Activated CD8-positive, alpha-beta memory T cell treated with anti-CD3 and anti-CD28 coated beads for 24 hours (primary cell): ENCODE measurements at places on chromosomes 11 and 22.
A peak's percentile ranks its signal among the peaks of the same experiment; 100 is the strongest.

GRCh38 chr22:49942565-49943404 lies 17.8 kb upstream of the PIM3 start:
- no peak for DNase-seq

DNA sequence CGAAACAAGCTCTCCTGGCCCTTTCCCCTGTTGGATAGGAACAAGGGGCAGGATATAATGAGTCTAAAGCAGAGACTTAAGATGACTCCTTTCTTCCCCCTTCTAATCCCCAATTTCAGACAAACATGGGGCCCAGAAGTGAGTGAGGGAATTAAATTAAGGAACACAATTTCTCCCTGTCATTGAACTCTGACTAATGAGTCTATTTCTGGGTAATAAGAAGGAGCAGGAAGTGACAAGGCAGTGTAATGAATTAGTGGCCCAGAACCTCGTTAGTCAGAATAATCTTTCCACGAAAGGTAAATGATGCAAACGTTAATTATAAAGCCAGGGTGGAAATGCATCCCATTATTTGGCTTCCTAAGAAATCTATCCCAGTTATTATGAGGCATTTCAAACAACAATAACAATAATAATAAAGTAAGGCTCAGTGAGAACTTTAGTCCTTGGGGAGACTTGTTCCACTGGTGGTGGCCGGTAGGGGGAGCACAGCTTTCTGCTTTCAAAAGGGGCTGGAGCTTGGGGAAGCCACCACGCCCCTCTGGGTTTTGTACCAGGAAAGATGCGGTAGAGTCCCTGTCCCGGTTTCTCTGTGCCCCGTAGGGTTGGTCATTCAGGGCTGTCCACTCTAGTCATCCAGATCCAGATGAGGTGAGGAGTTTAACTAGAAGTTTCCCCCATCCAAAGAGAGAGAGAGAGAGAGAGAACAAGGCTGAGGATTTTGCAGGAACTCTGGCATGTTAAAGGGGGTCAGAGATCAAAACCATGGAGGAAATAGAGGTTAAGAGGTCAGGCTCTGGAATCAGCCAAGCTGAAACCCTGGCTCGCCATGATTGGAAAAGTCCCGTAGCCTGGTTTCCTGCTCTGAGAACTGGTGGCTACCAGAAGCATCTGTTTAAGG lies 298.3 kb downstream of the NTM start:
- DNase-seq: peak; percentile 64

- no peak for DNase-seq
These were observed 48.0 kb downstream of the IGLL1 start for GRCh38 chr22:23531966-23532705.

DNA sequence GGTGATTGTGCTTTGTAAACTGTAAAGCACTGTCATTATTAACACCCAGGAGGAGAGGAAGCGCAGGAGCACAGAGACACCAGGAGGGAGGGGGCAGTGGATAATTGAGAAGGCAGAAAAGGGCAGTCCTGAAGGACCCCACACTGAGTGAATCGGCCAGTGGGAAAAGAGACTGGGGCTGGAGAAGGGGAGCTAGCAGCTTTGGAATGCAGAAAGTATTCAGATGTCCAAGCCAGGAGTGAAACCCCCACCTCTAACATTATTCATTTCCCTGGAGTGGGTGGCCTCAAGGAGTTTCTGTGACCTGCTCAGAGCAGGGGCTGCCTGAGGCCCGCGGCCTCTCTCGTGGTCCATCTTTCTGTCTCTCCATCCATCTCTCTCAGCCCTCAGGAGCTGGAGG lies 38.0 kb upstream of the CDON start:
- DNase-seq: no peak

DNA sequence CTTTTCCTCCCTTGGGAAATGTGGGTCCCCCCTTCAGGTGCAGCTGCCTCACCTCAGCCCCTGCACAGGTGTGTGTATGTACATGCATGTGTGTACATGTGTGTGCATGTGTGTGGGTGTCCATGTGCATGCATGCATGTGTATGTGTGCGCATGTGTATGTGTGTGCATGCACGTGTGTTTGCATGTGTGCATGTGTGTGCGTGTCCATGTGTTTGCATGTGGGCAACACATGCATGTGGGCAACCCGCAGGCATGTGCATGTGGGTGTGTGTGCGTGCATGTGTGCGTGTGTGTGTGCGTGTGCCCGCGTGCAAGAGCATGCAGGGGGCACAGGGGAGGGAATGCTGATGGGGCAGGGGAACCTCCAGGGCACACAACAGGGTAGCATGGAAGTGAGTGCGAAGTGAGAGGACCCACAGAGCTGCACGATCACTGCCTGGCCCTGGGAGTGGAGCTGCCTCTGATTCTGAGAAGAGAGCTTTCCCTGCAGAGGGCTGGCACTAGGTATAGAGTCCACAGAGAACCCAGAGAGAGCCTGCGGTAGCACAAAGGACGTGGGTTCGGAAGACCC lies 14.6 kb upstream of the BAIAP2L2 start:
- DNase-seq: no peak

DNA sequence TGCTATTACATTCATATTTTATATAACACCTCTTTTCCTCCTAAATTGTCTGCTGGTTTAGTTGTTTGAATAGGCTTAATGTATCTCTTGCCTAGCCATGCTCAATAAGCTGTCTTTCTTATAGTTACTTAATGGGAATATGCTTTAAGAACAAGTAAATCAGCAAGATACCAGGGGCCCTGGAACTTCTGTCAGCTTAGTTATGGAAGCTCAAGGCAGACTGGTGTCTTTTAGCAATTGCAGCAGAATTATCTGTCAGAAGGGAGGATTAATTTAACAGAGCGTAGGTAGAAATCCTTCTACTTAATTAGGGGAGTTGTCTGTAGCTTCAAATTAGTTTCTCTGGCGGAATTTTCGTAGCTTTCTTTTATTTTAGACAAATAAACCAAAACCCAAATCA lies 94.9 kb downstream of the C11orf91 start:
- DNase-seq: no peak

- DNase-seq: no peak
These were observed 418.8 kb downstream of the DYNC2H1 start for GRCh38 chr11:103528046-103528445.

DNA sequence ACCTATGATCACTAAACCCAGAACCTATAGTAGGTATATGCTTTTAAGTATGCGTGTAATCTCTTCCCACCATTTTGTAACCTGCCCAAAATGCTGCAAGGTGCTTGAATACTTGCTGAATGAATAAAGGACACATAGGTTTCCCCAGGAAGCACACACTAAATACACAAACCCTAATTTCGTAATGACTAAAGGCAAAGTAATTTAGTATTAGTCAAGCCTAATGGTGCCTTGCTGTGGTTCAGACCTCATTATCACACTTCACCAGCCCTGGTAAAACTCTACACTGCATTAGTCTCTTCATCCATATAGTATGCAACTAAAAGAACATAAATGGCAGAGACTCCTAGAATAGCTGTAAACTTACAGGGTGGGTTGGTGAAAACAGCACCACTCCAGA lies 289.0 kb upstream of the PITPNB start:
- no peak for DNase-seq

- DNase-seq: no peak
These were observed 279.4 kb downstream of the FAT3 start for GRCh38 chr11:92504004-92504403.

- DNase-seq: peak; percentile 33
These were observed 5.4 kb downstream of the LMO1 start for GRCh38 chr11:8258289-8258688.
